Mesothelial cell of epicardium (in vitro differentiated cells): ENCODE measurements at places on chromosomes 1 and 21. TPM values are rescaled to one million over a fixed set of nuclear protein-coding genes. Genes with fewer than 3 reads are reported as not detected.

The CAPZB gene
- total RNA-seq = 192 to 209 TPM (median 204 TPM) in 3 replicates

The HSD3B2 gene
- total RNA-seq = 0.29 to 0.35 TPM (median 0.32 TPM) in 3 replicates

The KRTAP7-1 gene
- total RNA-seq = not detected in 3 replicates

The ANGPTL1 gene
- 0.67 to 0.80 TPM (median 0.72 TPM) in 3 replicates for total RNA-seq

The BSND gene
- 0.05 to 0.09 TPM (median 0.09 TPM) in 3 replicates for total RNA-seq
